ENCODE measurements at places on chromosomes 16 and 17. TPM values are rescaled to one million over a fixed set of nuclear protein-coding genes. Genes with fewer than 3 reads are reported as not detected.

RUNDC3A gene
- total RNA-seq, result 0.46 TPM

- no peak for DNase-seq
Measured at GRCh38 chr17:56614522-56614921, 21.0 kb downstream of the NOG start.

DNA sequence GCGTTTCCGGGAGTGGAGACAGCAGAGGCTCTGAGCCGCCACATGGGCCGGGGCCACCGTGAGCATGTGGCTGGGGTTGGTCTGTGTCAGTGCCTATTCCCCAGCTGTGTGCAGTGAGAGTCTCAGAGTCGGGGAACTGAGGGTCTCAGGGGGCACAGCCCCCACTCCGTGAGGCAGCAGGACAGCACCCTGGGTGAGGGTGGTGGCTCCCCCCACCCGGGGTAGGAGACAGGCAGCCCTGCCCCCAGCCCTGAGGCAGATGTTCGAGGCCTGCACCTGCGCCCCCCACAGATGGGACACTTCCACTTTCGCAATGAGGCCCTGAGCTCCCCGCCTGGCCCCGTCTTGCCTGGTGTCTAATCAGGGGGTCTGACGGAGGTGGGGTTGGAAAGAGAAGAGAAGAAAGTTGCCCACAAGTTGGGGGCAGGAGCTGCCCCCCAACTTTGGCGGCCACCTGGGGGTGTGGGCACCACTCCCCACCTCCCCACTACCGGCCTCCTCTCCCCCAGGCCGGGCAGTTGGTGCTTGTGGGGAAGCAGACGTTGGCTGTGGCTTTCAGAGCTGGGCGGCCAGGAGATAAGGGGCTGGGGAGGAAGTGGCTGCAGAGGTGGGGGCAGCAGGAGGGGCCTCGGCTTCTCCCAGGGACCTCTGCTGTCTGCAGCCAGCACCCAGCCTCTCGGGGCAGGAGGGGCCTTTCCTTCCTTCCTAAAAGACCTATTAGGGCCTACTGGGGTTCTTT, 1.8 kb upstream of the CBFA2T3 start:
- DNase-seq, result peak; percentile 48

GRCh38 chr16:22092143-22092933, at the start of gene VWA3A:
Gene VWA3A, plus strand, starts transcription at chr16:22092541. Its CDS starts 97 bp downstream, at chr16:22092638.
- no peak for DNase-seq

CRYBA1 gene
- total RNA-seq, result not detected

DNA sequence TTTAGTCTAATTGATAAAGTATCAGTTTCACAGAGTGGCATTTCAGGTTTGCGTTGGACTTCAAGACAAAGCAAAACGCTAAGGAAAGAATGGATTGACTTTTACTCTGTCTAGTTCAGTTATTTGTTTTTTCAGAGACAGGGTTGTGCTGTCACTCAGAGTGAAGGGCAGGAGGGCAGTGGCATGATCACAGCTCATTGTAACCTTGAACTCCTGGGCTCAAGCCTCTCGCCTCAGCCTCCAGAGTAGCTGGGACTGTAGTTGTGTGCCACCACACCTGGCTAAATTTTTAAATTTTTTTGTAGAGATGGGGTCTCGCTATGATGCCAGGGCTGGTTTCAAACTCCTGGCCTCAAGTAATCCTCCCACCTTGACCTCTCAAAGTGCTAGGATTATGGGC, 86.4 kb downstream of the CACNG1 start:
- no peak for DNase-seq

- DNase-seq, result no peak
Measured at GRCh38 chr16:17423221-17423620, 47.5 kb downstream of the XYLT1 start.

DNA sequence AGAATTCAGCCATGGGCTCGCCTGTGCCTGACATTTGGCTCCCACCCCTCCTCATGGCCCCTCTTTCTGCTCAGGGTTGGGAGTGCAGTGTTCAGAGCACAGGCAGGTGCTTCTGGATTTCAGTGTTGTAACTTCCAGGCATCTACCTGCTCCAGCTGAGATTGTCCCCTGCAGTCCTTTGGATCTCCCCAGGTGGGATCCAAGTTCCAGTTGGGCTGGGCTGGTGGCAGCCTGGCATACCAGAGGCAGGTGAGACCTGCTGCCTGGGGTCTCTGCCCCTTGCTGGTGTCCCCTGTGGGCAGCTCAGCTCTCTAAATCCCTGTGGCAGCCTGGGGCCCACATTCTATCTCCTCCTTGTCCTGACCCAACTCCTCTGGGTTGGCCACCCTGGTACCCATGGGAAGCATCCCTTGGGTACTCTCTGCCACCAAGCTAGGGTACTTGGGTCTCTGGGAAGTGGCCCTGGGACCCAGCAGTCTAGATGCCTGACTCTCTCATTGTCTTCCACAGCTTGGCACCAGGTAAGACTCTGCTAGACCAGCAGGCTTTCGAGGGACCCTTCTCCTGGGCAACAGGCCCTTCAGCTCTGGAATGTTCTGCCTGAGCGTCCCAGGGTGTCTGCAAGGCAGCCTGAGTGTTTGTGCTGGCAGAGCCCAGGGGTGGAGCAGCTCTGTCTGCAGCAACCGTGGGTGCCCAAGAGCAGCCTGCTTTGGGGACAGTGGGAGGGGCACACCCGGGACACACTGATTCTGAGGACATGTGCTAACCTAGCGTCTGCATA, 42.5 kb downstream of the DNAH17 start:
- no peak for DNase-seq

VTN gene
- 0.11 TPM for total RNA-seq

TSPAN10 gene
- 0.22 TPM for total RNA-seq

DNA sequence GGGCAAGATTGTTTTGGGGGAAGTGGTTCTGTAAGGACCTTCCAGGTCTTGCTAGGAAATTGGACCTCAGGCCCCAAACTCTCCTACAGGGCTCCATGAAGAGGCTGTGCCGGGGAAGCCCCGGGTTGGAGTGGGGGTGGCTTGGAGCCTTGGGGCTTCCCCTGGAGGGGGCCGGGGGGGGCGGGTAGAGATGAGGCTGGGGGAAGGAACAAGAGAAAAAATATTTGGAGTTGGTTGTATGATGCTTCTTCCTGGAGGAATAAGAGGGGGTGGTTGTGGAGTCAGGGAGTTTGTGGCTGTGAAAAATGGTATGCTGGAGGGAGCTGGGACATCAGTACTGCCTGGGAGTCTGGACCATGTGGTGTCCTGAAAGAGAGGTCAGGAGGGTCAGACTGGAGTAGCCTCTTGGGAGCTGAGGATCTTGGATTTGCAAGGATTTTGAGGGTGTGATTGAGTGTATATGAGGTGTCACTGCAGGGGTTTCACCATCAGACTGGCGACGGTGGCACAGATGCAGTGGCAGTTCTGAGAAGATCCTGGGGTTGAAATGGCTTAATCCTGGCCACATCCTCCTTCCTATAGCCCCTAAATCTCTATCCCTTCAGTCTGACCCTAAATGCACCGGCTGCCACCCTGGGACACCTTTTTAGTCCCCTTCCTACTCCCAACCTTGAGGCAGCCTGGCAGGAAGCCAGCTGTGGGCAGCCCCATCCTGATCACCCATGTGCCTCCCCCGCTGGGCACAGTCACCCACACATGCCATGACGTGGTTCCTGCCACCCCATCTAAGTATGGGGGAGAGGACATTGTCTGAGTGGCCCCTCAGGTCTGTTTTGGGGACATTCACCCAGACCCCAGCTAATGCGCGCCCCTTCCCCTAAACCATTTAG, 10.9 kb downstream of the RARA start:
- DNase-seq, result peak; percentile 73

SLC13A2 gene
- 24.4 TPM for total RNA-seq

GRCh38 chr17:68020409-68020756, 15.2 kb upstream of the KPNA2 start:
- DNase-seq, result no peak

MYOCD gene
- total RNA-seq, result 18.2 TPM

KRTAP2-3 gene
- total RNA-seq, result not detected

GRCh38 chr17:35947156-35947585, 3.7 kb upstream of the LYZL6 start:
- DNase-seq, result peak; percentile 33

TM4SF5 gene
- 26.9 TPM for total RNA-seq

DNA sequence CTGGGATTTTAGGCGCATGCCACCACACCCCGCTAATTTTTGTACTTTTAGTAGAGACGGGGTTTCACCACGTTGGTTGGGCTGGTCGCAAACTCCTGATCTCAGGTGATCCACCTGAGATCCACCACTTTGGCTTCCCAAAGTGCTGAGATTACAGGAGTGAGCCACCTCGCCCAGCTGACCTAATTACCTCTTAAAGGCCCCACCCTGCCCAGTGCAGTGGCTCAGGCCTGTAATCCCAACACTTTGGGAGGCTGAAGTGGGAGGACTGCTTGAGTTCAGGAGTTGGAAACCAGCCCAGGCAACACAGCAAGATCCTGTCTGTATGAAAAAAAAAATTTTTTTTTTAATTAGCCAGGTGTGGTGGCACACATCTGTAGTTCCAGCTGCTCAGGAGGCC, 2.9 kb upstream of the COASY start:
- DNase-seq, result peak; percentile 48

DNA sequence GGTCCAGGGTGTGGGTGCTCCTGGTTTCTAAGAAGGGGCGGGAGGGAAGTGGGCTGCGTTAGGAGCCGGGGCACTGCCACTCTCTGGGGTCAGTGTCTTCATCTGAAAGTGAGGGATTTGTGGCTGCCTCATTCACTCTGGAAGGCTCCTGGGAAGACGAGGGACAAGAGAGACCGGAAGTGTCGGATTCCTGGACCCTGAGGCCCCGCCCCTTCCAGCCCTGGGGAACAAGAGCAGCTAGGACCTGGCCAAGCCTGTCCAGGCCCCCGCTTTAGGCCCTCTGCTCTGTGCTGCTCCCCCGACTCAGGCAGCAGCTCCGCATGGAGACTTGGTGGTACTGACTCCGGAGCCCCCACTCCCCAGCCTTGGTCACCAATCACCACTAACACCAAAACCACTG, 6.5 kb downstream of the LGALS3BP start:
- DNase-seq, result no peak

Data from left colon (tissue), 2 donors.